ENCODE measurements at places on chromosomes 16 and 17.
A peak's percentile ranks its signal among the peaks of the same experiment; 100 is the strongest.

DNA sequence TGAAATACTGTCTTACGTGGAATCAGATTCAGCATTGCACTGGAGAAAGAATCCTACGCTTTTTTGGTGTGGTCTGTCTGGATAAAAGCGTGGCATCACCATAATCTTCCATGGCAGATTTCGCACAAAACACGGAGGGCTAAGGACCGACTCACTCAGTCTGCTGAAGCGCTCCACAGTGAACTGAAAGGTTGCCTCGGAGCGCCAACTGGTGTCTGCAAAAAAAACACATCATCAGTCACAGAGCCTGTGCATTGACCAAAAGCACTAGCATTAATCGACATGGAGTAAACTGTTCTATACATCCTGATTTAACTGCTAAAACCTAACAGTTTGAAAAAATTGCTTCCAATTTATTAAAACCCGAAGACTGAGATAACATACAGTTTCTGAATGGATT lies 40.5 kb downstream of the USP7 start:
- no peak for DNase-seq

DNA sequence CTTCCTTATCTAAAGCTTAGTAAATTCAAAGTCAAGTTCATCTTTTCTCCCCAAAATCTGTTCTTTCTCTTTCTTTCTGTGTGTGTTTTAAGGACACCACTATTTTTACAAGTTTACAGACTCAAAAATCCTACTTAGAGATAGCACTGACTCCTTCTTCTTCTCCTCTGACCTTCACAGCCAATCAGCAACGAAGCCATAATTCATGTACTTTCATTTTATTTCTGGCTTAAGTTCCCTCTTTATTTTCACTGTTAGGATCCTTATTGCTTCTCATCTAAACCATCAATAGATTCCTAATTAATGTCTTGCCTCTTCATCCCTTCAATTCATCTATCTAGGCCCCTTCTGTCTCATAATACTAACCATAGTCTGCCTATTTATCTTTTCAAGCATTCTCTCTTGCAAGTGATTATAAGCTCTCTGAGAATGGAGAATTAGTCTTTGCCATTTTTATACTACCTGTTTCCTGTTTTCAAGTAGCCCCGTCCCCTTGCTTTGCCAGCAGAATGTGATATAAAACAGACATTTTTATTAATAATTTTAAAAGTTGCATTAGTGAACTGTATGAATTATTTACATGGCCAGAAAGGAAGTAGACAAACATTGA lies 27.0 kb downstream of the CDC27 start:
- DNase-seq = no peak

DNA sequence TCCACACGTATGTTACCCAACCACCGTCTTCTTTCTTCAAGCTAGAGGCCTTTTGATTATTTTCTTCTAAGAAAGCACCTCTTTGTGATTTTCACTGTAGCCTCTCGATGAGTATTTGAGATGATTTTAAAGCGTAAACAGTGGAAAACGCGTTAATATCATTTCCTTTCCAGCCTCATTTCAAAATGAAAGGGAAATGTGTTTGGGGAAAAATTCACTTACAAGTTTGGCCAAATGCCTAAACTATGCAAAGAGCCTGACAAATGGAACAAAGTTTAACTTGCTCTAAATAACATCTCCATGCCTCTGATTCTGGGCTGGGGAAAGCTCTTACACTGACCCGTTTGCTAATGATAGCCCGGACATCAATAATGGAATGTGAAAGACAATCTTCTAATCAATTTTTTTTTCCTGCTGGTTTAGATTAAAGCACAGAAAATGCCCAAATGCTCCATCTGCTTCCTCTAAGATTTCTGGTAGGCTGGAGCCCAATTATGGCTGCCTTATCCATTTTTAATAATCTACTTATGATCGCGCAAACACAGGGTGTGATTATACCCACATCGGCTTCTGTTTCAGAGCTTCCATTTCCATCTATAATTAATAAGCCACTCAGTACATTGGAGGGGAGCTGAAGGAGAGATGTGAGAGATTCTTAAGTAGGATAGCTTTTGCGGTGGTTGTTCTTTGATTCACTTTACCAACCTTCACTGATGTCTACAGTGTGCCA lies 43.5 kb downstream of the HS3ST2 start:
- no peak for DNase-seq

DNA sequence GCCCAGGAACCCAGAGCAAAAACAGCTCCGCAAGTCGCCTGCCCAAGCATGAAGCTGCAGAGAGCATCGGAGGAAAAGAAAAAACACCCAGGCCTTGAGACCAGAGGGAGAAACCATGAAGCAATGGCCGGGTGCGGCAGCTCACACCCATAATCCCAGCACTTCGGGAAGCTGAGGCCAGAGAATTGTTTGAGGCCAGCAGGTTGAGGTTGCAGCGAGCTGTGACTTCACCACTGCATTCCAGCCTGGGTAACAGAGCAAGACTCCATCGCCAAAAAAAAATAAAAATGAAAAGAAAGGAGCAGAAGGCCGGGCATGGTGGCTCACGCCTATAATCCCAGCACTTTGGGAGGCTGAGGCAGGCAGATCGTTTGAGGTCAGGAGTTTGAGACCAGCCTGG lies 40.3 kb downstream of the C16orf95 start:
- no peak for DNase-seq

GRCh38 chr17:45834471-45835396 lies 9.9 kb upstream of the SPPL2C start:
- no peak for DNase-seq

DNA sequence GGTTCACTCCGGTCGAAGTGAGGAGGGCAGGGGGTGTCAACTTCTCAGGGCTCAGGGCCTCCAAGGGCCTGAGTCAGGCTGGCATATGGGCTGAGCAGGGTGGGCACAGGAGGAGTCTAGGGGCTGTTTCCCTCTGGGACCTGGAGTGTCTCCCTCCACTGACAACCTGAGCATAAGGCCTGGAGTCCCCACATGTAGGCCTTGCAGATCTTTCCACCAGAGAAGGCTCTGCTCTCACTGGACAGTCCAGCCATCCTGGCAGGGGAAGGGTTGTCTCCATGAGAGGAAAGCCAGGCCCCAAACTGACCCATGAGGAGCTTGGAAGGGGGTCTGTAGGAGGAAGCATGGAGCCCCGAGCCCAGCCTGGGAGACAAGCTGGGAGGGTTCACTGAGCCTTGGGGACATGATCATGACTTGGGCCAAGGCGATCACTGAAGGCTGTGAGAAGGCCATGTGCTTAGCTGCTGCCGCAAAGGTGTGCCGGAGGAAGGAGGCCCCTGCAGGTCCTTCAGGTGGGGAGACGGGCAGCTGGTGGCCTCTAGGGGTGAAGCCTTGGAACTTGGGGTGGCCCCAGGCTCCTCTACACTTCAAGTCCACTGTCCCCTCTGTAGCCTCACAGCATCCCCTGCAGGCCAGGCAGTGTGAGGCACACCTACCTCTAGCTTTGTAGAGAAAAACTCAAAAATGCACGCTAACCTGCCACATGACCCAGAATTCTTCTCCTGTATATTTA lies 9.9 kb downstream of the CMTM2 start:
- DNase-seq = peak; percentile 46

- no peak for DNase-seq
These were observed 3.4 kb downstream of the NDRG4 start for GRCh38 chr16:58503166-58503862.

- DNase-seq = peak; percentile 57
These were observed at the start of gene WNT9B for GRCh38 chr17:46851029-46851741. Gene WNT9B, plus strand, starts transcription at chr17:46851583. Its CDS starts 56 bp downstream, at chr17:46851639.

DNA sequence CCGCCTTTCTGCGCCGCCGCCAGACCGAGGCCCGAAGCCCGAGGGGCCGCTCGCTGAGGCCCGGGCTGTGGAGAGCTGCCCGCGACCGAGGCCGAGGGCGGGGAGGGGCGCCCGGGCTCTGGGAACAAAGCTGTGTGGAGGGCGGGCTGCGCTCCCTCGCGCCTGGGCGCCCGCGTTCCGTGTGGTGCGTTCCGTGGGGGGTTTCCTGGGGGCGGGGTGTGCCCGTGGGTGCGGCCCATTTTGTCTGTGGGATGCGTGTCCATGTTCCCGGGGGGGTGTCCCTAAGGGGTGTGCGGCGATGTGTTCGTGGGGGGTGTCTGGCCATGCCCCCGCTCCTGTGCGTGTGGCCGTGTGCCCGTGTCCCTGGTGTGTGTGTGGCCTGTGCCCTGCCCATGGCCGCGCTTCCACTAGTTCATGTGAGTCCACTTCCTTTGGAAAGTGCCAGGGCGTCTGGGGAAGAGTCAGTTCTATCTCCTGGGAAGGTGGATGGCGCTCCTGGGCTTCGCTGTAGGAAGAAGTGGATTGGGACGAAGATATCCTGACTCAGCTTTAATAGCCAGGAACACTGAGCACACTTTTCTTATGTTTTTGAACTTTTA lies 520 bp downstream of the JPT2 start:
- peak; percentile 59 for DNase-seq

DNA sequence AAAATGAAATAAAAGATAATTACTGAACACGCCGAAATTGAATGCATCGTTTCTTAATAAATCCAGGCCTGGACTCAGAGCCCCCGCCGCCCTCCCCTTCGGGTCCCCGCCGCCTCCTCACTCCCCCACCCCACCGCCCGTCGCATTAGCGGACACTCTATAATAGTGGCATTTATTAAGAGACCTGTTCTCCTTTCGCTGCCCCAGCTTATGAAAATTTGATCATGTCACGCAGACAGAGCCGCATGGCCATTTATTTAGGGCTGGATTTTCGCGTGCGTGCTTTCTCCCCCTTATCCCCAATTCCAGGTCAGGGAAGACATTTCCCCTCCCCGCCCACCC lies 6.3 kb upstream of the HOXB2 start:
- no peak for DNase-seq

DNA sequence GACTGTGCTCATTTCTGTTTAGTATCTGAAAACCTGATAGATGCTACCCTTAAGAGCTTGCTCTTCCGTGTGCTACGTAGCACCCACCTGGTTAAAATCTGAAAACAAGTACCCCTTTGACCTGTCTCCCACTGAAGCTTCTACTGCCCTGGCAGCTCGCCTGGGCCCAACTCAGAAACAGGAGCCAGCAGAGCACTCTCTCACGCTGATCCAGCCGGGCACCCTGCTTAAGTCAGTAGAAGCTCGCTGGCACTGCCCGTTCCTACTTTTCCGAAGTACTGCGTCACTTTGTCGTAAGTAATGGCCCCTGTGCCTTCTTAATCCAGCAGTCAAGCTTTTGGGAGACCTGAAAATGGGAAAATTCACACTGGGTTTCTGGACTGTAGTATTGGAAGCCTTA lies 18.9 kb downstream of the NTAN1 start:
- no peak for DNase-seq

DNA sequence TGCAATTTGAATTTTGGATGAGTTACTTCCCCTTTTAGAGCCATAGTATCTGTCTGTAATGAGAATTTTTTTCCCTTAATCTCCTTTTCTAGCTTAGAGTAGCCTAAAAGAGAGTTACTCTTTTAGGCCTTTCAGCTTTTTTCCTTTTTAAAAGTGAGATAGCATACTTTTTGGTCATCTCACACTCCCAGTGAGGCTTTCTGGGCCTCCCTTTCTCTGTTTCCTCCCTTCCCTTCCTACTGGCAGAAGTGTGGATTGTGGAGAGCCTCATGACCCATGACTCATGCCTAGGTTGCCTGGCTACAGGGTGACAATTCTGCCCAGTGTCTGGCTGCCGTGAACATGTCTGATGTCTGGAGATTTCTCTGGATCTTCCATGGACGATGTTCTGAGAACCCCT lies 15.2 kb downstream of the KRT23 start:
- peak; percentile 91 for DNase-seq

- no peak for DNase-seq
These were observed 58.3 kb upstream of the ZC3H18 start for GRCh38 chr16:88511906-88512305.

DNA sequence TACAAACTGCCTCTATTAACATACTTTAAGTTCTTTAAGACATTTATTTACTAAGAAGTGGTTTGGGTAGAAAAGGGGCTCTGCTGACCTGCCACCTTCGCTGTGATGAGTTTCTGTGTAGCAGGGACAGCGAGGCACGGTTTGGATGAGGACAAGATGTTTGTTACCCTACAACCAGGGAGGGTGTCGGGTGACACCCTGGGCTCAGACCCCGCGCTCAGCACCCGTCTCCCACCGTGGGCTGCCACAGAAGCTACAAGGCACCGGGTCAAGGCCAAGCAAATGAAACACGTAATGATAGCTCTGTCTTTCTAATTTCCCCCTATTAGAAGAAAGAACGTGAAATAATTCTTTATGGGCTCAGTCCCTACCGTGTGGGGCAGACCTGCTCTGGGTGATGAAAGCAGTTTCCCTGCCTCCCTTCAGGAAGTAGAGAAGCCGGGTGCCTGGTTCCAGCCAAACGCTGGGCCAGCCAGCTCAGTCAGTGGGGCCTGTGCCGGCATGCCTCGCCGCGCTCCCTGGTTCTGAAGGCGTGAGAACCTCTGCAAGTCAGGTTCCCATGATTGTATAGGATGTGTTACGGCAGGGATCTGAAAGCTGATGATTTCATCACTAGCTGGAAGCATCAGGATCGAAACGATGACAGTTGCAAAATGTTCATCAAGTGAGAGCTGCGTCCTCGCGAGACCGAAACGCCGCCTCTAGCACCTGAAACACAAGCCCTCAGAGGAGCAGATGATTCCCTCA lies 3.9 kb downstream of the ZNF750 start:
- DNase-seq = no peak

DNA sequence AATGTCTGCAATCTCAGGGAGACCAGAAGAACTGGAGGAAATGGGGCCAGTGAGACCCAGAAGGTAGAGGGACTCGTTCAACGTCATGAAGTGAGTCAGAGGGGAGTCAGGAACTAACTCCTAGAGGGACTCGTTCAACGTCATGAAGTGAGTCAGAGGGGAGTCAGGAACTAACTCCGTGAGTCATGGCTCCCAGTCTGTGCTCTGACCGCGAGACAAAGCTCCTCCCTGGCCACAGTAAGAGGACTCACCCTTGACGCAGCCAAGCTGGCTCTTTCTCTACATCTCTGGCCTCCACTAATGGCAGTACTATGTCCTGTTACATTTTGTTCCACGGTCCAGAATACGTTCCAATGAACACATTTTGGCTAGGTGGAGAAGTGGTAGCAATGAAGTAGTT lies 902.5 kb downstream of the KCNJ2 start:
- DNase-seq = peak; percentile 93

- peak; percentile 90 for DNase-seq
These were observed 4.7 kb downstream of the PDE6G start for GRCh38 chr17:81651692-81652091.

DNA sequence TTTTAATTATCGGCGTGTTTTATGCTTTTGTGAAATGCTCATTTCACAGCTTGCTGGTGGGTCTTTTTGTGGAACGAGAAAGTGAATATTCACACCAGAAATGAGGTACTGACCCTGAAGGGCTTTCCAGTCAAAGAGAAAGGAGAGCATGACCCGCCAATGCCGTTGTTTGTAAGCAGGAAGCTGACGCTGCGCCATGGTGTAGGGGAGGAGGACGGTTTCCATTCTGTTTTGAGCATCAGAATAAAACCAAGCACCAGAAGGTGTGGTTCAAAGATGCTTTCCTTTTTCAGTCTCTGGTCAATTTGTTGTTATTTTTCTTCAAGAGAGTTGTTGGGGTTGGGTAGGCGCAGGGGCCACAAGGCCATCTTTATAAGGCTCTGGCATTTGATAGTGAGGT lies 669.3 kb downstream of the WWOX start:
- no peak for DNase-seq

GRCh38 chr16:66603537-66604375 lies 748 bp upstream of the CMTM3 start:
- peak; percentile 69 for DNase-seq
